ENCODE measurements at places on chromosomes 11 and 22.

- DNase-seq, result no peak
Observed at GRCh38 chr11:6393989-6394670, 3.9 kb downstream of the SMPD1 start.

DNA sequence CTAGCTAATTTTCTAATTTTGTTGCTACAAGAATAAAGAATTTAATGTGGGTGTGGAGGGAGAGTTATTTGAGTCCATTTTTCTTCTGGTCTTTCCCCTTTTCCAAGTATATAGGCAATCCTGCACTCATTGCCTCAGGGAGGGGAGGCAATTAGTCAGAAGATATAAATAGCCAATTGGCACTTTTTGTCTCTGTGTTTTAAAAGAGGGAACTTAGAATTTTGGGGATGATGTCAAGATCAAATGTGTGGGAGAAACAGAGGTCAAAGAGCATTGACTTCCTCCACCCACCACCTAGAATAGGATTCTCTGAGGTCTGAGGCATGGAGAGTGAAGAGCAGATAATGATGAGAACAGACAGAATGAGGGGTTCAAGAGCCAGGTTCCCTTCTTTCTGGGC is 120.3 kb upstream of the ZC3H12C start:
- peak; percentile 27 for DNase-seq

- DNase-seq, result no peak
Observed at GRCh38 chr11:71304491-71304890, 52.1 kb upstream of the SHANK2 start.

DNA sequence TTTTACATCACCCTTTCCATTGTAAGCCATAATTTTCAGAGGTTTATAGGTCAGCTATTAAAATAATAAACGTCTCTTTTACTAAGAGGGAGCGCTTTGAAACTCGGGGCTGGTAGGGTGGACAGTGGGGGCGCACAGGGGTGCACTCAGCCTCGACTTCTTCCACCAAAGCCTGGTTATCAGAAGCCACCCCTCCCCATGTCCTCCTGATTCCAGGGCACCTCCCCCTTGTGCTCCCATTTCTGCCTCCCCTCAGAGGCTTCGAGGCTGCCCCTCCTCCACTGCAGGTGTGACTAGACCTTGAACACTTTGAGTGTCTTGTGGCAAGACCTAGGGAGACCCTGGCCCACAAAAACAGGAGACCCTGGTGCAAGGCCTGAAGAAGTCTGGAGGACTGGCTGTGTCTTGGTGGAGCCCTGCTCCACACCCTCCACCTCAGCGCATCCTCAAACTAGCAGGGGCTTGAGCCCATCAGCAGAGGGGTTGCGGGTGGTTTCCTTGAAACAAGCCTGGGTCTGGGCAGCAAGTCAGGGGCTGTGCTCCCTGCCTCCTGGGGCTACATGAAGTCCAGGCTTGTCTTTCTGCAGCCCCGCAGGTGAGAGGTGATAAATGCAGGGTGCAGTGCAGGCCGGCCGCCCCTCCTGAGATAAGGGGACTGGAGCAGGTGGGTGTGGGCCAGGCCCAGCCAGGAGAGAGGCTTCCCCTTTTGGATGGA is 3.0 kb downstream of the CDKN1C start:
- no peak for DNase-seq

- no peak for DNase-seq
Observed at GRCh38 chr11:25435197-25435596, 896.7 kb upstream of the ANO3 start.

DNA sequence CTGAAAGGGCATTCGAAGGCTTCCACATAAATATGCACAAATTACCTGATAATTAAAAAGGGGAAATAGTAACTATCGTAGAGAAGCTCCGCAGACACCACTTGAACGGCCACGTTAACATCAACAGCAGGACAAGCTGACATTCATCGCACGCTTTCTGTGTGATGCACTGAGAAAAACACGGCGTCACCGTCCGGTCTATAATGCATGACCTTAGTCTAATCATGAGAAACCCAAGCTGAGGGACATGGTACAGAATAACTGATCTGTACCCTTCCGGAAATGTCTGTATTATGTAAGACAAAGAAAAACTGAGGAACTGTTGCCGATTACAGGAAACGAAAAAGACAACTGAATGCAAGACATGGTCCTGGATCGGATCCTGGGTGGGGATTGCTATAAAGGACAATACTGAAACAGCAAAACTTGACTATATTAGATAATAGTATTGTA is 678 bp upstream of the RANGAP1 start:
- peak; percentile 61 for DNase-seq

- no peak for DNase-seq
Observed at GRCh38 chr11:79383874-79384273, 57.0 kb downstream of the TENM4 start.

- peak; percentile 87 for DNase-seq
Observed at GRCh38 chr11:118618115-118618990, 10.9 kb downstream of the PHLDB1 start.

DNA sequence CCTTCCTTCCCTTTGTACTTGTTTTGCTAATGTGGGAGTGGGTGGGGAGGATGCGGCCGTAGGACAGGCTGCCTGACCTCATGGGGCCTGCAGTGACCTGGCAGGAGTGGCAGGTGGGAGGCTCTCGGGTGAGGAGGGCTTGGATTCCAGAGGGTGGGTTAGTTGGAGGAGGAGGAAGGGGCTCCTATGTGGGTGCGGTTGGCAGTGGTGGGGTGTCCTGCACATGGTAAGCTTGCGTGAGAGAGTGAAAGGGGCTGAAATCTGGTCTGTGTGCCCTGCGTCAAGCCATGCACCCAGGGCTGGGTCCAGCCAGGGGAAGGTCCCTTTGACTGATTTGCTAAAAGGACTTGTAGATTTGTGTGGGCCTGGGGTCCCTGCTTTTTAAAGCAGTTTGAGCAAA is 90.7 kb upstream of the OR4B1 start:
- DNase-seq, result no peak

- DNase-seq, result no peak
Observed at GRCh38 chr11:7495882-7496551, 10.7 kb downstream of the OLFML1 start.

GRCh38 chr22:44266796-44267760 is 45.7 kb downstream of the SHISAL1 start:
- no peak for DNase-seq

- DNase-seq, result peak; percentile 23
Observed at GRCh38 chr11:128116885-128117284, 470.5 kb downstream of the ETS1 start.

GRCh38 chr11:70621241-70621640 is 222.9 kb downstream of the CTTN start:
- DNase-seq, result no peak

DNA sequence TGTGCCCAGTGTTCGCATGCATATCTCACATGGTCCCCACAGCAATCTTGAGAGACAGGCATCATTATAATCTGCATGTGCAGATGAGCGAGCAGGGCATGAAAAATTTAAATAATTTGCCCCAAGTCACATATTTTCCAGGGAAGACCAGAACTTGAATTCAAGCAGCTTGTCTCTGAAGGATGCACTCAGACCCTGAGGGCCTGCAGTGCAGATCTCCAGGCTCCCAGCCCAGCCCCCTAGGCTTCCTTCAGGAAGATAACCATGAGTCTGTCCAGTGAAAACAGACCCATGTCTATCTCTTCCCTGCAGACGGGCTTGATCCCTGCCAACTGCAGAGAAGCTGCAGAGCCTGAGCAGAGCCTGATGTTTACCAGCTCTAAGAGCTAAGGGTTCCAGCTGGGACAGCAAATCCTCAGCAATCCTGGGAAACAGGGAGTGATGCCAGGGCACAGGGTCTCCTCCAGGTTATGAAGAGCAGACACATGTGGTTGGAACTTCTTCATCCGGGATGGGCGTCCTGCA is 55.1 kb downstream of the NAV2 start:
- no peak for DNase-seq

- DNase-seq, result no peak
Observed at GRCh38 chr11:13220148-13220547, 57.4 kb upstream of the BMAL1 start.

- no peak for DNase-seq
Observed at GRCh38 chr11:120058931-120059330, 79.0 kb downstream of the TRIM29 start.

DNA sequence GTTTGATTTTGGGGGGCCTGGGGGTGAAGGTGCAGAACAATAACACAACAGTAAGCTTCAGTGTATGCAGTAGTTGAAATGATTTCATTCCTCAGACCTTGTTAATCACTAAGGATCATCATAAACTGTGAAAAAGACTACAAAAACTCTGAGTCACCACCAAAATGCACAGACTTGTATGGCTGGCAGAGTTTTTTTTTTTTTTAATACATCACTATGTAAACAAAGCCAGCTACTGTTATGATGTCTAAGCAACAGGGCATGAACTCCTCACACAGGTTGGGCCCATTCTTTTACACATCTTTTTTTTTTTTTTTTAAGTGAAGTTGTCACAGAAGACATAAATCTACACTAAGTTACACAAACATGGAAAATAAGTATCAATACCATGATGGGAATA is 311.9 kb downstream of the GUCY1A2 start:
- DNase-seq, result peak; percentile 82

DNA sequence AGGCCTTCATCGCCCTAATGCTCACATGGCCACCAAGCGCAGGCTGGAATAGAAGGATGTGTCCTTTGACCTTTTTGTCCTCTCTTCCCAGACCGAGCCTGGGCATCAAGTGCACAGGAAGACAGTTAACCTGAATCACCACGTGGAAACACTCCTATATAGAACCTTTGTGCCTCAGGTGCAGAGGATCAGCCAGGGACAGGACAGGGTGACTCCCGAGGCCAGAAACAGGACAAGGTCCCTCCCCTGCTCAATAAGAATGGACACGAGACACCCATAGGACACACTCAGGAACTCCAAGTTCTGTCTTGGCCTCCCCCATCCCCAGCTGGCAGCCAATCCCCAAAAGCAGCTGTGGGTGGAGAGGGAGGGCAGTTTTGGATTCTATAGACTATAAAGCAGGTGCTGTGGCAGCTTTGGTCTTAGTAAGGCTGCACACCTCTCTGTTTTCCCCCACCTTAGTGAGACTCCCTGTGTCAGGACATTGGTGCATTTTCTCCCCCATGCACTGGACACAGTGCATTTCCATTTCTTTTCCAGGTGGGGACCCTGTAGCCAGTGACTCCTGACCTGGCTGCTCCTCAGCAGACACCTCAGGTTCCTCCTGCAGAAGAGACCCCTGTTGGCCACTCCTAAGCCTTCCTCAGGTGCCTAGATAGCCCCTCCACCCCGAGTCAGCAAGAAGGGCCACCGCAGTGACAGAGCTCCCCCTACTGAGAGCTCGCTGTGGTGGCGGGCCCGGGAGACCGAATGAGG is 43.6 kb upstream of the POU2AF1 start:
- peak; percentile 62 for DNase-seq
